Stimulated activated CD4-positive, alpha-beta T cell treated with anti-CD3 and anti-CD28 coated beads, Interleukin-15, amount 100 ng/mL, for 24 hours (primary cell): ENCODE measurements at places on chromosomes 1 and 21.

DNA sequence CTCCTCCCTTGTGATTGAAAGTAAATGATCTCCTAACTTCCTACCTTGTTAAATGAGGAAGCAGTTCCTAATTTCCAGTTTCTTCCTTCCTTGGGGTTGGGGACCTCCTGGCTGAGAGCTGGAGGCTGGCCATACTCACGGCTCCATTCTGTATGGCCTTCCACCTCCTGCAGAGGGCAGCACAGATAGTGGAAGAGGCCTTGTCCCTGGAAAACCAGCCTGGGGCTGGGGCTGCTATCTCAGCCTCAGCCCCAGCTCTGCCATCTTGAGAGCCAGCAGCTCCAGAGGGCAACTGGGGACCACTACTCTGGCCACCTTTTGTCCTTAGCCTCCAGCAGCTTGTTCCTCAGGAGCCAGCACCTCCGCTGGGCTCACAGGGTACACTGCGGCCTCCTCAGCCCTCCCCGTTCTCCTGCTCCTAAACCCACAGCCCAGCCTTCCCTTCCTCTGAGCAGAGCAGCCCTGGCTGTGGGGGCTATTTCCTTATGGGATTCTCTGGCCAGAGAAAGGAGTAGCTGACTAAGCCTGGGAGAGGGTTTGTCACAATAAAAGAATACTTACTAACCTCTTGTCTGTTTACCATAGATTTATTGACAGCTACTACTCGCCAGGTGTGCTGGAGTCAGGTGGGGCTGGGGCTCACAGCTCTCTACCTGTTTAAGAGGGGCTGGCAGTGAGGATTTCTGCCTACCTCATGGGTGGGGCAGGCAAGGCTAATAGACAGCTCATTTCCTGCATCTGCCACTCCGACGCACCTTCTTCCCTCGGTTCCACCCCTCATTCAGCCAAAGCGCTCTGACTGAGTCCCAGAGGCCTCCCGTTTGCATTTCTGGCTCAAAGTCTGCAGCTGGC lies 6.3 kb downstream of the TMEM234 start:
- peak; percentile 74 for DNase-seq

DNA sequence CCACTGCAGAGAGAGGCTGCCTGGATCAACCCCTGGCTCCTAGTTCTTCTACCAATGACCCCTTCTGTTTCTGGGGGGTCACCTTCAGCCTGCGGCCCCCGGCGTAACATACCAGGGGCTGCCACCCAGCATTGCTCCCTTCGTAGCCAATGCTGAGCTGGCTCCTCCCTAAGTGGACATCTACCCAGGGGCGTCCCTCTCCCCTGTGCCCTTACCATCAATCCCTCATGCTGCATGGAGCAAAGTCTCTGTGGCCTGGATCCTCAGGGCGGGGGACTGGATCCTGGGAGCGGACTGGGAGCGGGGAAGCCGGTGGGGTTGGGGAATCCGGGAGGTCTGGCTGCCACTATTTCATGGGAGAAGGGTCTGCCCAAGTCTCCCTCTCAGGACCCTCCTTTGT lies 28.6 kb downstream of the TRIM67 start:
- no peak for DNase-seq

- no peak for DNase-seq
Observed at GRCh38 chr1:162605225-162605927, 26.9 kb upstream of the DDR2 start.

GRCh38 chr1:41773144-41773591 lies 145.6 kb downstream of the HIVEP3 start:
- no peak for DNase-seq

GRCh38 chr1:34140011-34140676 lies 24.9 kb downstream of the CSMD2 start:
- DNase-seq, result no peak

DNA sequence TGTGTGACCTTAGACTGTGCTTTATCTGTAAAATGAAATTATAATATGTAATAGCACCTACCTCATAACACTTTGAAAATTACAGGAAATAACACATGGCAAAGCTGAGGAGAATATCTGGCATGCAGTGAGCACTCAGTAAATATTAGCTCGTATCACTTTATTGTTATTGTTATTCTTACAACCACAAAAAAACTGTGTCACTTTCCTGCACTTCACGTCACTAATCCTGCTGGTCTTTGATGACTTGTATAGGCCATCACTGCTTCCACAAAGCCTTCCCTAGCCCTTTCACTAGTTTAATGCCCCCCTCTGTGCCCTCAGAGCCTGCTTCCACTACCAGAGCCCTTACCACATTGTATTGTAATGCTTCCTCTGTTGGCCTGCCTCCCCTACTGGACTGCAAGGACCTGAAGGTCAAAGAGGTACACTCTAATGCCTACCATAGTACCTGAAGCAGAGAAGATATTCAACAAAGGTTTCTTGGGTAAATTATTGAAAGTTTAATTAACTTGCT lies 231.6 kb downstream of the NFIA start:
- DNase-seq, result no peak

DNA sequence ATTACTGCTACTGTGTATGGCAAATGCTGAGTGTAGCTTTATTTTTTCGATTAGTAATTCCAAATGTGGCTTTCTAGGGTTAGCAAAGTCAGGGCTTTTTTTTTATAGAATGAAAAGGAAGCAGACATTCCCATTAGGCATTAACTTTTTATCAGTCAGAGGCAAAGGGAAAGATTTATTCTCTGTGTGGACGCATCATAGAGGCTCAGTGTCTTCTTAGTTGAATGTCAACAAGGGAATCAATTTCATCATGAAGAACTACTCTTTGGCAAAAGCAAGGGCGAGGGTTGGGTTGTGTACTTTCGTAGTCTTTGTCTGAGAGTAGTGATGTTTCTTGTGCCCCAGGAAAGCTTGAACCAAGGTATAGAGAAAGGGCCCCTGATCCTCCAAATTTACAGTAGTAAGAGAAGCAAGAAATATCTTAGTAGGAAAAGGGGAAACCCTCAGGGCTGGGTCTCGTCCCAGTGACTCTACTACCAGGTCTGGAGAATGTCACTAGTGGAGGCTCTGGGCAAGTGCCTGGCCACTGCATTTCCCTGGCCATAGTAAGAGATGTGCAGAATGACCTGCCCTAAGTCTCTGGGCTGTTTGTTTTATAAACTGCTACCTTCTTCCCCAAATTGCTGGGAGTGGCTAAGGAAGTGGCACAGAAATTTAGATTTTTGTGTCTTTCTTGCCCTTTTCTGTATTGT lies 30.0 kb upstream of the MACF1 start:
- DNase-seq, result no peak

DNA sequence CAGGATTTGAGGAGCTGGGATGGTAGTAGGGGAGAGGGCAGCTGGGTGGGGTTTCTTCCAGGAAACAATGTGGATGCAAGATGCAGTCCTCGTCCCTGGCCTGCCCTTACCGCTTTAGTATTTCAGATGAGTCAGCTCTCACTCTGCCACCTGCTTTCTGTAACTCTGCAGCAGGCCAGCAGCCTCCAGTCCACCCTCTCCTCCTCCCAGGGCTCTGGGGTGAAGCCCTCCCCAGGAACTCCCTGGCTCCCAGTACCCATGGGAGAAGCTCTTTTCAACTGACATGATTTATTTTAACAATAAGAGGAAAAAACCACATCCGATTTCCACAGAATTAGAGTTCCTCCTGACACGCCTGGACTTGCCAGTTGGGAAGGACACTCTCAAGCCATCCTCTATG lies 39.0 kb upstream of the IL20 start:
- no peak for DNase-seq

- DNase-seq, result no peak
Observed at GRCh38 chr1:203526572-203526971, 32.6 kb downstream of the OPTC start.

DNA sequence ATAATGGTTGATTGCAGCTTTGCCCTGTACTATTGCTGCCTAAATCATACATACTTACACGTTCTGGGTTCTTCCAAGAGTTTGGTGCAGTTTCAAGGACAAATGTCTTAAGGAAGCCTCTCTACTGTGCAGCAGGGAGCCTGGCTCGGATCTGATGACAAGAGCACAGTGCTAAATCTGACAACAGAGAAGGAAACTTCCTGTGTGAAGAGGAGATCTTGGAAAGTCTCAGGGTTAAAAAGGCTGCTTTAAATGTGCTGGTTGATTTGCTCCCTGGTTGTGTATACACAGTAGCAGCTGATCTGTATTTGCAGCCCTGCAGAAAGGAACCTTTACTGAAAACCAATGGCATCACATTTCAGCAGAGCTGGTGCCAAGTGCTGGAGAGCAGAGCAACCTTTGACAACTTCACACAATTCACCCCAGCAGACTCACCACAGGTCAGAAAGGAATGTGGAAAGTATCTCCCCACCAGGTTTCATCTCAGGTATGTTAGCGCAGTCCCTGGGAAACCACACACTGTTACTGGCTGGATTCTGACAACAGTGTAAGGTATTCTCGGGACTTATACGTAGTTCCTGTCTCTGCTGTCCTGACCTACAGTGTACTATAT lies 355.0 kb upstream of the ESRRG start:
- DNase-seq, result no peak

DNA sequence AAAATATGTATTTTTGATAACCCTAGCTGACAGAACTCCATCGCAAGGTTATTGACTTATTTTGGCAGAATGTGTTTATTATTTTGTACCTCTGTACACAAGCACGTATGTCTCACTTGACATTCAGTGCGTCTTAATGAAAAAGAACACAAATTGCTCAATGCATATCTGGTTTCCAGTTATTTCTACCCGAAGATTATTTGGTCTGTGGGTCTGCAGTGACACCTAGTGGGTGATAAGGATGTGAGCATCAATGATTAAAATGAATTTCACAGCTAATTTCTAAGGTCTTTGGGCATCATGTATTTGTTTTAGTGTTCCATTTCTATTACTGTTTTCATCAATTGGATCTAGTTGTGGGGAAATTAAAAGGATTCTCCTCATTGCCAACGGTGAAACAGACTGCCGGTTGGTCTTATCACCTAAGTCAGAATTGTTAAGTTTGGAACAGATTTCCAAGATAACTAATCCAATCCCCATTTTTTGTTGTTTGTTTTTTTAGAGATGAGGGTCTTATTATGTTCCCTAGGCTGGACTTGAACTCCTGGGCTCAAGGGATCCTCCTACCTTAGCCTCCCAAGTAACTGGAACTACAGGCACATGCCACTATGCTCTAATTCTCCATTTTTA lies 13.9 kb downstream of the DDX20 start:
- DNase-seq, result peak; percentile 46

GRCh38 chr21:36480618-36481017 lies 696 bp upstream of the CLDN14 start:
- no peak for DNase-seq

DNA sequence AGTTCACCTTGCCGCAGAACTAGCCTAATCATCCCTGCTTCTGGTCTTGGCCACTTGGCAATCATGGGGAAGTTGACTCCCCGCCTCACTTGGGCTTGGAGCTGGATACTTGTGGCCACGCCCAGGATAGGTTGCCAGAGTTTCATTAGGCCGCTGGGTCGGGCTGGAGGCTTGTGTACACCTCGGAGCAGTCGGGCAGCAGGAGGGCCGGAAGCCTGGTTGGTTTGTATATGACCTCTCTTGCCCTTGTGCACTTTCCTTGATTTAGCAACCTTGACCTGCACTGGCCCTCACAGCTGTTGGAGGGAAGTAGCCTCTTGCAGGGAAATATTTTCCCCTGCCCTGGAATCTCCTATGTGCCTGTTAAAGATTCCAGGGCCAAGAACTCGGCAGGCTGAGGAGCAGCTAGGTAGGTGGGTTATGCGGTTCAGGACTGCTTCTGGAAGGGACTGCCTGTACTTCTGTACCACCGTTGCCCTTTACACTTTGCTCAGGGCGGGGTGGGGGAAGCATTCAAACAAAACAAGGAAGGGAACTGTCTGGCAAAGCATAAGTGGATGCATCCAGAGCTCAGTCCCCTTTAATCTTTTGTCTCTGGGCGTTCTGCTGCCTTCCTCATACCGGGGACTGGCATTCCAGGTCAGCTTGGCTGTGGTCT lies 83.5 kb downstream of the UCK2 start:
- no peak for DNase-seq

GRCh38 chr1:156025876-156026275 lies 5.1 kb upstream of the SSR2 start:
- DNase-seq, result peak; percentile 44

GRCh38 chr1:86769065-86769464 lies 64.7 kb downstream of the SH3GLB1 start:
- DNase-seq, result no peak
